ENCODE measurements at places on chromosomes 6 and 20.
A peak's percentile ranks its signal among the peaks of the same experiment; 100 is the strongest.

DNA sequence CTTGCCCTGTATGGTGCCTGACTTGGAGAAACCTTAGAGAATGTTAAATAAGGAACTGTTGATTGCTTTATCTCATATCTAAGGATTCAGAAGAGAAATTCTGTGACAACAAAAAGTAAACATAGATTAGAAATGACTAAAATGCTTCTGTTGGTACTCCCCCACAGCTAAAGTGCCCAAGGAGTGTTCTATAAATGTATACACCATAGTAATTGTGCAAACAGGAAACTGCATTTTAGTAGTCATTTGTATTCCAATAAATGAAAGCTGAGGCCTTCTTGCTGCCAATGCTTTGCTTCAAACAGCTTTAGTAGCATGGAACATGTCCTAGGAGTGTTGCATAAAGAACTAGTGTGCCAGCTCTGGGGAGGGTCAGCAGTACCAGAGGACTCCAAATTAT, 343.7 kb upstream of the IRAK1BP1 start:
- no peak for DNase-seq

GRCh38 chr6:150293019-150293418, 75.8 kb upstream of the IYD start:
- DNase-seq, result no peak

DNA sequence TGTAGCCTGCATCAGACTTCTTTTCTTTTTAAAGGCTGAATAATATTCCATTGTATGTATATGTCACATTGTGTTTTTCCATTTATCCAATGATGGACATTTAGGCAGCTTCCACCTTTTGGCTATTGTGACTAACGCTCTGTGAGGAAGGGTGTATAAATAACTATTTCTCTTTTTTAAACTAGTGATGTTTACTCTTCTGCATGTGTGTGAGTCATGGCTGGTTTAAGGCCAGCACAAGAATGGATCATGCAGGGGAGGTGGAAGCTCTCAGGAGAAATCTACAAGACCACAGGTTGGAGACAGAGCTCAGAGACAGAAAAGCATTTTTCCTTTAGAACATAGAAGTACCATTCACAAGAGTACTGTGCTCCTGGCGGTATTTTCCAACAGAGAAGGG, 307.2 kb downstream of the SOX4 start:
- DNase-seq, result no peak

DNA sequence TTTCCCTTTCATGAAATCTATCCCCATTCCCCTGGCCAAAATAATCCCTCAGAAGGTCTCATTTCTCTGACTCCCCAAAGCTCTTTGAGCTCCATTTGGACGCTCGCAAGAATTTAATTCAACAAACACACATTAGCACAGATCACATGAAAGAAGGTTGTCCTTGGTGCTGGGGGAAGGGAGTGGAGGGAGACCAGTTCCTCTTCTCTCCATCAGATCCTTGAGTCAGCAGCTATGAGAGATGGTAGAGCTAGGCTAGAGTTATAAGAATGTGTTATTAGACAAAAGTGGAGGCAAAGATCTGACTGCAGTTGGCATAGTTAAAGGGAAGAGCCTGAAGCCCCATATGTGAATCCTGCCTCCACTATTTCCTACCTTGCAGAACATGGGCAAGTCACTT, 184.2 kb upstream of the CDYL start:
- no peak for DNase-seq

- DNase-seq, result no peak
Observed at GRCh38 chr20:39877788-39878187, 811.2 kb downstream of the MAFB start.

GRCh38 chr6:18121580-18122127, 823 bp downstream of the NHLRC1 start:
- DNase-seq, result no peak

DNA sequence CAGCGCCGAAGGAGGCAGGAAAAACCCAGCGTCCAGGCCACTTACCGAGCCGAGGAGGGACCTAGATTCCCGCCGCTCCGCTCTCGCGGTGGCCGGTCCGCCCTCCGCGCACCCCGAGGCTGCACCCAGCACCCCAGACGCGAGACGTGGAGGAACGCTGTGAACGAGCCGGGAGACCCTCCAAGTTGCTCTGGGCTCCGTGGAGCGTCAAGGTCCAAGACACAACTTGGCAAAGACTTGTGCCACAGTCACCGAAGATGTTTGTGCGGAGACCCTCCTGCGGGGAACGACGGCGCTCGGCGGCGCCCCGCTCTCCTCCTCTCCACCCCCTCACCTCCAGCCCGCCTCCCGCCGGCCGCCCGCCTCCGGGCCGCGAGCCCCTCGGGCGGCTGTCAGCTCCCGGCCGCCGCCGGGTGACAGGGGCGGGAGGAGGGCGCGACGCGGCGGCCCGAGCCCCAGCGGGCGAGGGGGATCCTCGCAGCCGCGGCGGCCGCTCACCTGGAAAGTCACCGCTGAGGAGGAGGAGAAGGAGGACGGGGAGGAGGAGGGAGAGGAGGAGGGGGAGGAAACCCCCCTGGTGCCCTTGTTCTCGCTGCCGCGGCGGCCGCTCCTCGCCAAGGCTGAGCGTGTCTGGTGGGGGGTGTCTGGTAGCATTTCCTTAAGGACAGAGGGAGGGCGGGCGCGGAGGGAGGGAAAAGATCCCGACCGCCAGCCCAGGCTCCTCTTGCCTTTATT, 637 bp upstream of the HIVEP2 start:
- DNase-seq, result peak; percentile 57

GRCh38 chr6:11492464-11493290, 44.9 kb upstream of the TMEM170B start:
- DNase-seq, result no peak

GRCh38 chr6:16251706-16252105, 13.3 kb downstream of the GMPR start:
- DNase-seq, result no peak

GRCh38 chr6:161079566-161080262, 88.1 kb downstream of the MAP3K4 start:
- peak; percentile 38 for DNase-seq

DNA sequence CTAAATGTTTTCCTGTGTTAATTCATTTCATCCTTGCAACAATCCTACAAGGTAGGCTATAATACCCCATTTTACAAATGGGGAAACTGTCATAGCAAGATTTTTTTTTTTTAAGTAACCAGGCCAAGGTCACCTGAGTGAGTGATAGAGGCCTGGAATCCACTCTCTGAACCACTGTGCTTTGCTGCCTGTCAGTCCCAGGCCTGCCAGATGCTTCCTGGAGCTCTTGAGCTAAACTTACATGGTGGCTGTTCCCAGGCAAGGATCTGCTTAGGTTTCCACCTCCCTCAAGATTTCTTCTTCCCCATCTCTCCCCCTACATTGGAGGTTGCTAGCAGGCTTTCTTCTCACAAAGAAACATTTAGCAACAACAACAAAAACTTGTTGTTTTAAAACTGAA, 32.7 kb upstream of the RNF8 start:
- DNase-seq, result no peak

GRCh38 chr6:152748843-152749242, 1.8 kb upstream of the VIP start:
- DNase-seq, result no peak

- DNase-seq, result no peak
Observed at GRCh38 chr6:135257631-135258405, 76.7 kb downstream of the MYB start.

- DNase-seq, result no peak
Observed at GRCh38 chr6:16438718-16439591, 200.6 kb downstream of the GMPR start.

- DNase-seq, result no peak
Observed at GRCh38 chr6:144158133-144158532, 7.8 kb downstream of the STX11 start.

DNA sequence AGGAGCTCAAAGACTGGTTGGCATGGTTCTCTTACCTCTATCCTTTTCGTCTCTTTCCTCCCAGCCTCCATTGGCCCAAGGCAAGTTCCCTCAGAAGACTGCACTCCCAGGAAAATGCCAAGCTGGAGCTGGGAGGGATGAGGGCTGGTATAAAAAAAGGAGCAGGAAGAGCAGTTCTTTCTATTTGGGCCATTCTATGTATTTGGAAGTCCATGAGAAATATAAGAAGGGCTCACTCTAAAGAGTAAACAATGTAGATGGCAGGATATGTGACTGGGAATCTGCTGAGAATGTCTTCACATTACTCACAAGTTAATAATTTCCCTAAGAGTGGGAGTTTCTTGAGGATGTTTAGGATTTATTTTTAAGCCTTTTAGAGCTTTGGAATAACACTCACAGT, 36.6 kb upstream of the ADTRP start:
- no peak for DNase-seq

DNA sequence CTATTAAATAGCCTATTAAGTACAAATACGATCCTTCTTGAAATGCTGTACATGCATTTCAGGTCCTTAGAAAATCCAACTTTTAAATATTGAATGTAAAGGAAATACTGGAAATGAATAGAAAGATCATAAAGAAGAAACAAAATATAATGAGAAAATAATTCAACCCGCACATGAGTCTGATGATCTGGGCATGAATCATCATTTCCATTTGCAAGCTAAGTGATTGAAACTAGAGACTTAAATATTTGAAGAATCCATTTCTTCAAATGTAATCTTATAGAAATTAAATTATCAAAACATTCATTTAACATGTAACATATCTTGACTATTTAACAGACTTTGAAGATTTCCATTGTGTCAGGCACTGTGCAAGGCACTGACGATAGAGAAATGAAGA, 977.0 kb downstream of the TFAP2A start:
- no peak for DNase-seq

GRCh38 chr6:37725957-37726356, 28.3 kb upstream of the MDGA1 start:
- DNase-seq, result no peak

DNA sequence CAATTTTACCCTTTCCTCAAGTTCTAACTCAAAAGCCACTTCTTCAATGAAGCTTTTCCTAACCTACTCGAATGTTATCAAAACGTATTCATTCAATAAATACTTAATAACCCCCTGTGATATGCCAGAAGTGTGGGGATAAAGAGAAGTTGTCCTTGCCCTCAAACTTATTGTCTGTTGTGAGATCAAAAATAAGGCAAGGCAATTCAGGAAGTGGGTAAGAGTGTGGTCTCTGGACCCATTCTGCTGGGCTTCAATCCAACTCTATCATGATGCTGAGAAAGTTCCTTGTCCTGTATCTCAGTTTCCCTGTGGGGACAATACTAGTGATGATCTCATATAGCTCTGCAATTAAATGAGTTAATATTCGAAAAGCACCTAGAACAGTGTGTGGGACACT, 92.8 kb downstream of the PRDM1 start:
- DNase-seq, result no peak

DNA sequence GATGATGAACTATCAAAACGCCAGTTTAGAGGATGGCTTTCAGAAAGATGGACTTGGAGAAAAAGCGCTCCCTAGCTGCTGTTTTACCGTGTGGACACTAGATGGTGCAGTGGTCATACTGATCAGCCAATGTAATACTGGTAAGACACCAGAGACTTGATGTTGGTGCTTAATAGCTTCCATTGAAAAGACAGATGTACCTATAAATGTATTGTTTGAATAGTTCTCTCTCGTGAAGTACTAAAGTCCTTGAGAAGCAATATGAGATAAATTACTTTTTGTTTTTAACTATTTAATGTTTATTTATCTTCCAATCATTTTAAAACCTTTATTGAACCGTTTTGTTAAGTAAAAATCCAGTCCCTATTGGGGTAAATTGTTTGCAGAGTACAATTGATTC, 63.9 kb upstream of the FUCA2 start:
- peak; percentile 49 for DNase-seq

- no peak for DNase-seq
Observed at GRCh38 chr6:125019918-125020317, 57.7 kb downstream of the RNF217 start.

DNA sequence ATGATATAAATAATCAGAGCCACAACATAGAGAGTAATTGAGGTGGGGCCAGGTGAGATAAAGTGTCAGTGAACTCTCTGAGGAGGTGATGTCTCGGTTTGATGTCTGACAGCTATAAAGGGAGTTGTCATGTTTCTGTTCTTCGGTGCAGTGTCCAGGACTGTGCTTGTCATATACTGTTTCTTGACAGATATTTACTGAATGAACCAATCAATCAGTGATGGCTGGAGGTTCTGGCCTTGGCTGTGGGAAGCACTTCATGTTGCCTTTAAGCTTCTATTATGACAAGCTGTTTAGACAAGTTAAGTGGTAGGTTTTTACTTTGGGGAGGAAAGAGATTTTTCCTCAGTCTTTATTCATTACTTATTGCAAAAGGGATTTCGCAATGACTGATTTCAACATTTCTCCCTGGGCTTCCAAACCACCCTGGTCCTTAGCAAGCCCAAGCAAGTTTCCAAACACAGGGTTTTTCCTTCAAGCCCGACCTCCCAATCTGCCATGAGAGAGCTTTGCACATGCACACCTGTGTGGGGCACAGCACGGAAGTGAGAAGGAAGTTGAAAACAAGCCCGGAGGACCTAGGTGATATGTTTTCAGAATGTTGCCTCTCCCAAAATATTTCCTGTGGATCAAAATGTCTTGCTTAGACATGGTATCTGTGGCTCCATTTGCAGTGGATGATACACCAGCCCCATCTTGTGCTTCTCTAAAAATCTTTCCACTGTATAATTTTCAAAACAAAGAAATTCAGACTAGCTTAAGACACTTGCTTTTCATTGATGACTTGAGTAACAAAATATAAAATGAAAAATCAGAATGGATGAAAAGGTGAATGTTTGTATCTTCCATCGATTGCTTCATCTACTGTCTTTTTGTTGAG, 567.3 kb upstream of the BTBD3 start:
- no peak for DNase-seq

GRCh38 chr6:118350881-118351430, 197.1 kb upstream of the PLN start:
- DNase-seq, result no peak

- DNase-seq, result no peak
Observed at GRCh38 chr6:3912361-3913076, 63.3 kb downstream of the FAM50B start.

DNA sequence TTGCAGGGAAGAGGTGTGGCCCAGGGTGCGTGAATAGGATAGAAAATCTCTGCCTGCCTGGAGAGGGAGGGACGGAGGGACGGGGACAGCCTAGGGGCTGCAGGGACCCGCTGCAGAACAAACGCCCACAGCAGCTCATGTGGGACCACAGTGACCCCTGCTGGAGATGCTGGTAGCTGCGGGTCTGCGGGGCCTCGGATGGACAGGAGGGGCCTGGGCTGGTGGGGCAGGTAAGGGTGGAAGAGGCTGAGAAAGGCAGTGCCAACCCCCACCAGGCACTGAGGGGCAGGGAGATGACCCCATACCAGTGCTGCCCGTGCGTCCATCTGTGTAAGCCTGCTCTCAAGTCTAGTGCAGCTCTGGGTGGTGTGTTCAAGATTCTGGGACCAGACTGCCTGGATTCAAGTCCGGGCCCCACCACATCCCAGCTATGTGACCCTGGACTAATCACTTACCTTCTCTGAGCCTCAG, 39.4 kb downstream of the KIAA1755 start:
- DNase-seq, result peak; percentile 63

- no peak for DNase-seq
Observed at GRCh38 chr6:16555550-16555949, 205.7 kb downstream of the ATXN1 start.

DNA sequence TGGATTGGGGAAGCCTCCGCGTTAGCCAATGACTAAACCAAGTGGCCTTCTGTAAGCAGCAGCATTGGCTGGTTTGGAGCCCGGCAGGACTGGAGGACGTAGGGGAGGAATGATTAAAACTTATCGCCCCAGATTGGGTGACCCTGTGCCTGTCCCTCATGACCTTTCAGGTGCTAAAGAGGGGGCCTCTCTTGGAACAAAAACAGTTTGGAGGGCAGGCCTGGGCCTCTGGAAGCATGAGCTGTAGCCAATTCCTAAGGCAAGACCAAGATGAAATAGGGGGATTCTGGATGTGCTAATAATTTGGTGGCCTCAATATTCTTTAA, 1.4 kb downstream of the GMPR start:
- DNase-seq, result no peak
